ENCODE measurements at places on chromosomes 6 and 20.

DNA sequence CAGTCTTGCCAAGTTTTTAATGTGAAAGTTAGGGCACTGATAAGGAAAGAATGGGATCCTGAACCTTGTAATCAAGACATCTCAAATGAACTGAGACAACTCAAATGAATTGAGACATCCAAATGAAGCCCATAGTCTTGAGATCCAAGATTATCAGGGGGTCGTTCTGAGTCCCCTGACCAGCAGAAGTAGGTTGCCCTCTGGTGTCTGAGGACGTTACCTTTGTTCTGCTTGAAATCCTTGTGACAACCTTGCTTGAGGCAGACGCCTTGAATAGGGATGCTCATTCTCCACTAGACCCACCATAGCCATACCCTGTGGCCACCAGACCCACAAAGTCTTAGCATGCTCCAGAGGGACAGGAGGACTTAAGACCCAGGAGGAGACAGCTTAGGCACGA, 37.7 kb downstream of the ZBTB9 start:
- no peak for DNase-seq

DNA sequence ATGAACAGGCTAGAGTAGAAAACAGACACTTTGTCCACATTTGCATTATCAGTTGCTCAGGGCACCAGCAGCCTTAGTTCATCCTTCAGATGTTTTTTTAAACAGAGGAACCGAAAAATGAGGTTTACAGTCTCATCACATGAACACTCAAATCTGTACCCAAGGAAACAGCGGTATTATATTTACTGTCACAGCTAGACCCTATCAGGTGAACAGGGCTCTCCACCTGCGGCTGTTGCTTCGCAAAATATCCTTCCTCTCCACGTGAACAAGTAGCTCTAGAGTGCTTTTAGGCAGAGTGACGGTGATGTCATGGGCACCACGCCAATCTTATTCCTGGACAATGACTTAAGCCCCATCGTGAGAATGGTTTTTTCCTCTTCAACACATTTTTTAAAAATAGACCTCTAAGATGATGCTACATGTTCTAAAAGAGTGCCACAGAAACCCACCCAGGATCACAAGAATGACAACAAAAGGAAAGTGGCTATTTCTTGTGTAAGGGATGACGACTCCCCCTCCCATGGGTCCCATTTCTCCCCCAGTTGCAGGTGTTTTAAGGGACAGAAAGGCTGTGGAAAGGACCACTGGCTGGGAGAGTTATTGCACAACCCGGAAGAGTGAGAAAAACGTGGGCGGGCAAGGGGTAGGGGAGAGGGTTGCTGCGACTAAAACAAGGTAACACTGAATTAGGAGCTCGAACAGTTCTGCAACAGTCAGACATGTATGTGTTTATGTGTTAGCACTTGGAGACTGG, 77.7 kb downstream of the EFHC1 start:
- no peak for DNase-seq

GRCh38 chr6:30131947-30132497, 3.9 kb upstream of the TRIM40 start:
- no peak for DNase-seq

DNA sequence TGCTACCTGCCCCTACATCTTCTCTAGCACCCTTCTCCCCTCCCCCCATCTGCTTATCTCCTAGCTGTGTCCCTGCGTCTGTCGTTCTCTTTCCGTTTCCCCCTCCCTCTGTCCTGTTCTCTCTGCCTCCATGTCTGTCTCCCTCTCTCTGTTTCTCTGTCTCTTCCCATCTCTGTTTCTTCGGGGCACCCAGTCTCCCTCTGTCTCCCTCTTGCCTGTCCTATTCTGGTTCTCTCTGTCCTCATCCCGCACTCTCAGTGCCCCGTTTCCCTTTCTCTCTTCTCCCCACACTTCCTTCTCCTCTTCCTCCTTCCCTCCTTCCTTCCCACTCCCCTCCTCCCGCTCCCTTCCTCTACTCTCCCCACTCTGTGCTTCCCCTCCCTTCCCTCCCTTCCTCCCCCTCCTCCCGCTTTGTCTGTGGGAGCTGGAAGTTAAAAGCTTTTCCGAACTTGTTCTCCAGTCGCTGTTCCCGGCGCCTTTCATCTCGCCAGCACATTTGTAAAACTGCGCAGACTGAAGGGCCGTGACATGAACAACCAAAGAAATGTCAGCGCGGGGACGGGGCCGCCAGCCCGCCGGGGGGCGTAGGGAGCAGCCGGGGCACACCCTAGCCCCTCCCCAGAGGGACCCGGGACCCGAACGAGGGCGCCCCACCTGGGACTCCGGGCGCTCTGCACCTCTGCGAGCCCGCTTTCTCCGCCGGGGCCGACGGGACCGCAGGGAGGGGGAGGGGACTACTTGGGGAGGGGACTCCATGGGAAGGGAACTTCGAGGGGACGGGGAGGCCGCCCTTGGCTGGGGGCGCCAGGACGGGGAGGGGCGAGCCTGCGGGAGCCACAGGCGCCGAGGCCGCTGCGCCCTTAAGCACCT, 4.0 kb upstream of the CDH22 start:
- no peak for DNase-seq

Data from stimulated activated CD8-positive, alpha-beta memory T cell treated with anti-CD3 and anti-CD28 coated beads, Interleukin-2, amount 100 ng/mL, for 48 hours (primary cell).